ENCODE measurements at places on chromosomes 1 and 21.

- H3K27me3 ChIP-seq, result peaks cover 3% of the 10 kb centered on the region
- H3K4me1 ChIP-seq, result peaks cover 3% of the 10 kb centered on the region
- no peaks in the 10 kb centered on the region for H3K36me3 ChIP-seq
- H3K27ac ChIP-seq, result no peak overlapping the region
Observed at GRCh38 chr21:41570791-41571355, 62.9 kb upstream of the TMPRSS2 start.

DNA sequence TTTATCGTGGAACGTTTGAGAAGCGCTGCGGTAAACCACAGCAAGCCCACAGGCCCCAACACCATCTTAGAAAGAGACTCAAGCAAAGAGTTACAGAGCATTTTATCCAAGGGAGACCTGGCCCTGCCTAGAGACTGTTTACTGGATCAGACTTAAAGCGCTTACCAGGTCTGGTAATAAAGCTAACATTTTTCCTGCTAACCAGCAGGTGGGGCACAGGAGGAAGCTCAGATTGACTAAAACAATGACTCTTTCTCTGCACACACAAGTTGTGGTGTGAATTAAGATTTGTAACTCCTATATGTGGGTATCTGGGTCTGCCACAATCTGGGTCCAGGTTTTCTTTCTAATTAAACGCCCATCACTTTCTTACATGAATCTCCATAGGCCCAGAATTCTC is 136.5 kb upstream of the ETS2 start:
- H3K27ac ChIP-seq, result no peak overlapping the region
- peaks cover 5% of the 10 kb centered on the region for H3K27me3 ChIP-seq
- no peak for DNase-seq

- no peaks in the 10 kb centered on the region for H3K36me3 ChIP-seq
- no peaks in the 10 kb centered on the region for H3K4me1 ChIP-seq
- no peak overlapping the region for H3K27ac ChIP-seq
- H3K4me3 ChIP-seq, result no peak overlapping the region
Observed at GRCh38 chr1:209335178-209335577, 248.3 kb upstream of the CAMK1G start.

GRCh38 chr1:36068866-36069265 is 15.0 kb upstream of the TEKT2 start:
- H3K4me3 ChIP-seq, result no peak overlapping the region
- DNase-seq, result no peak
- no peaks in the 10 kb centered on the region for H3K27me3 ChIP-seq
- no peaks in the 10 kb centered on the region for H3K36me3 ChIP-seq

- H3K4me1 ChIP-seq, result no peaks in the 10 kb centered on the region
- no peak for DNase-seq
- peaks cover 3% of the 10 kb centered on the region for H3K27me3 ChIP-seq
- H3K4me3 ChIP-seq, result no peak overlapping the region
- H3K27ac ChIP-seq, result no peak overlapping the region
Observed at GRCh38 chr1:162660574-162660973, 28.3 kb downstream of the DDR2 start.

DNA sequence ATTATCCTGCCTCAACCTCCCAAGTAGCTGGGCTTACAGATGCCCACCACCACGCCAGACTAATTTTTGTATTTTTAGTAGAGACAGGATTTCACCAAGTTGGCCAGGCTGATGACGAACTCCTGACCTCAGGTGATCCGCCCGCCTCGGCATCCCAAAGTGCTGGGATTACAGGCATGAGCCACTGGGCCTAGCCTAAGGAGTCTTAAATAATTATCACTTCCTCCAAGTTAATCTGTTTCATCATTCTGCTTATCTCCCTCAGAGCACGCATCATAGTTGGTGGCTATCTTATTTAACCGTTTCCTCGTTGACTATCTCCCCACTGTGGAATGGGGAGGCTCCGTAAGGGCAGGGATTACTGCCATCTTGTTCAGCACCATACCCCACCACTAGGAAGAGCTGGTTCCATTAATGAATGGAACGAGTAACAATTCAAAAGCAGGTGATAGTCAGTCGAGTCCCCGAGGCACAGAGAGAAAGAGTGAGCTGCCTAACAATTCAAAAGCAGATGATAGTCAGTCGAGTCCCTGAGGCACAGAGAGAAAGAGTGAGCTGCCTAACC is 52.7 kb downstream of the GLUL start:
- no peaks in the 10 kb centered on the region for H3K4me1 ChIP-seq
- no peak overlapping the region for H3K4me3 ChIP-seq
- no peak for DNase-seq
- H3K36me3 ChIP-seq, result no peaks in the 10 kb centered on the region
- H3K27ac ChIP-seq, result no peak overlapping the region
- peaks cover 4% of the 10 kb centered on the region for H3K27me3 ChIP-seq

DNA sequence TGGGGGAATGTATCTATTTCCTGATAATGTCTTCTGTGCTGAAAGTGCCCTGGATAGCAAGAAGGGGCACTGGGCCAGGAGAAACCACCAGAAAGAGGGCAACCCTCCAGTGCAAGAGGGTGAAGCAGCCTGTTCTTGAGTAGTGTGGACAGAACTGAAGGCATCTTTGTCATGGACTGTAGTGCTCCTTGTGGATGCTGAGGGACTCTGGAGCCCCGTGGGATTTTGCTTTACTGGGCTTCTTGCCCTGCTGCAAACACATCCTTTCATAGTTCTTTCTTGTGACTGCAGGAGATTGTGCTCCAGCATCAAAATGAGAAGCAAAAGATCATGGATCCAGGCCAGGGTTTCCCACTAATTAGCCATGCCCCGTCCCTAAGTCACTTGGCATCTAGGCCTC is 300.6 kb downstream of the ZNF326 start:
- H3K27me3 ChIP-seq, result peaks cover 2% of the 10 kb centered on the region
- no peak overlapping the region for H3K27ac ChIP-seq
- no peak overlapping the region for H3K4me3 ChIP-seq
- no peaks in the 10 kb centered on the region for H3K36me3 ChIP-seq

DNA sequence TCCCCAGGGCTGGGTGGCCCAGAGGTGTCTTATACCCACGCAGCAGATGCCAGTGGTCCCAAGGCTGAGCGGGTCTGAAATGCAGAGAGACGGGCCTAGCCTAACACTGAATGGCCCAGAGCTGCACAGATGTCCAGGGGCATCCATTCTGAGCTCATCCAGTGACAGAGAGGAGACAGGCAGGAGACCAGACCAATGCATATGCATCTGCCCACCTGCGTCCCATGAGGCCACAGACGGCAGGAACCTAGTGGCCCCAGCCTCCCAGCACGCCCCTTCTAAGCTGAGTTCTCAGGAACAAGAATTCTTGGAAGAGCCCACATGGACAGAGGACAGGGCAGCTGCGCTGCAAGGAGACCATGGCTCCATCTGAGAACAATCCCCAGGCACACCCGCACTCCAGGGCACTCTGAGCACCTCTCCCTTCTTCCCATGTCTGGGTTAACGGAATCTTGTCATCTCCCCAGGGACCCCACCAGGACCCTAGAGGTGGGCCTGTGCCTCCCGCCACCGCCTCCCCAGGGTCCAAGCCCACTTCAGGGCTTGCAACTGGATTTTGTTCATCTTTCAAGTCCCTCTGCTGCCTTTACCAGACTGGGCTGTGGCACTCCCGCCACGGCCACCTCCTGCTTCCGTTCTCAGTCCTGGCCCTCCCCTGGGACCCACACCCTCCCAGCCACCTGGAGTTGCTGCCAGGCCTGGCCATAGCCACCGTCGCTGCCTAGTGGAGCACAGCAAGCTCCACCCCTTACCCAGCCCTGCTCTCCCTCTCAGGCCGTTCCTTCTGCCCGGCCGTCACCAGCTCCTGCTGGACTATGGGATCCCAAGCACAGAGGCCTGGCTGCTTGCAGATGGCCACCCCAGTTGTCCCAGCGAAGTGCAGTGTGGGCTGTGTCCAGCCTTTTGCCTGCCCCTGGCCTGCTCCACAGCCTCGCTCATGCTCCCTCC is 3.3 kb downstream of the WNT3A start:
- no peaks in the 10 kb centered on the region for H3K36me3 ChIP-seq
- H3K27ac ChIP-seq, result no peak overlapping the region
- no peak overlapping the region for H3K4me3 ChIP-seq
- H3K27me3 ChIP-seq, result peaks cover 48% of the 10 kb centered on the region
- DNase-seq, result peak; percentile 14
- peaks cover 7% of the 10 kb centered on the region for H3K4me1 ChIP-seq

DNA sequence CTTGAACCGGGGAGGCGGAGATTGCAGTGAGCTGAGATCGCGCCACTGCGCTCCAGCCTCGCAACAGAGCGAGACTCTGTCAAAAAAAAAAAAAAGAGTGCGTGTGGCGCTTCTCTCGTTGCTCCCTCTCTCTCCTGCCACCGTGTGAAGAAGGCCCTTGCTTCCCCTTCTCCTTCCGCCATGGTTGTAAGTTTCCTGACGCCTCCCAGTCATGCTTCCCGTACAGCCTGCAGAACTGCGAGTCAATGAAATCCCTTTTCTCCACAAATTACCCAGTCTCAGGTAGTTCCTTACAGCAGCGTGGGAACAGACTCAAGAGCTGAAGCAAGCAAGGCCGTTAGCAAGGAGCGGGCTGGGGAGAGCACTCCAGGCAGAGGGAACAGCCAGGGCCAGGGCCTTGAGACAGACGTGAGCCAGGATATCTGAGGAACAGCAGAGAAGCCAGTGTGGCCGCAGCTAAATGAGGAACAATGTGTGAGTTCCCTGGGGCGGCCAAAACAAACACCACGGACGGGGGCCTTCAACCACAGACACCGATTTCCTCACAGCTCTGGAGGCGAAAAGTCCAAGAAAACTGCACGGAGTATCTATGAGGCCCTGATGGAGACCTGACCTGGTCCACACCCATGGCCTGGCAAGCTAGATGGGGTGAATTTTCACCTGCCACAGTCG is 54.2 kb upstream of the ETS2 start:
- peaks cover 5% of the 10 kb centered on the region for H3K4me1 ChIP-seq
- H3K27ac ChIP-seq, result no peak overlapping the region
- H3K27me3 ChIP-seq, result peaks cover 2% of the 10 kb centered on the region

GRCh38 chr1:87983841-87984240 is 655.2 kb downstream of the LMO4 start:
- no peak for DNase-seq
- H3K36me3 ChIP-seq, result no peaks in the 10 kb centered on the region
- H3K27ac ChIP-seq, result no peak overlapping the region

- H3K4me3 ChIP-seq, result no peak overlapping the region
- peaks cover 35% of the 10 kb centered on the region for H3K27me3 ChIP-seq
- H3K27ac ChIP-seq, result no peak overlapping the region
- DNase-seq, result no peak
- no peaks in the 10 kb centered on the region for H3K36me3 ChIP-seq
Observed at GRCh38 chr1:113255720-113256347, 134.5 kb upstream of the MAGI3 start.

DNA sequence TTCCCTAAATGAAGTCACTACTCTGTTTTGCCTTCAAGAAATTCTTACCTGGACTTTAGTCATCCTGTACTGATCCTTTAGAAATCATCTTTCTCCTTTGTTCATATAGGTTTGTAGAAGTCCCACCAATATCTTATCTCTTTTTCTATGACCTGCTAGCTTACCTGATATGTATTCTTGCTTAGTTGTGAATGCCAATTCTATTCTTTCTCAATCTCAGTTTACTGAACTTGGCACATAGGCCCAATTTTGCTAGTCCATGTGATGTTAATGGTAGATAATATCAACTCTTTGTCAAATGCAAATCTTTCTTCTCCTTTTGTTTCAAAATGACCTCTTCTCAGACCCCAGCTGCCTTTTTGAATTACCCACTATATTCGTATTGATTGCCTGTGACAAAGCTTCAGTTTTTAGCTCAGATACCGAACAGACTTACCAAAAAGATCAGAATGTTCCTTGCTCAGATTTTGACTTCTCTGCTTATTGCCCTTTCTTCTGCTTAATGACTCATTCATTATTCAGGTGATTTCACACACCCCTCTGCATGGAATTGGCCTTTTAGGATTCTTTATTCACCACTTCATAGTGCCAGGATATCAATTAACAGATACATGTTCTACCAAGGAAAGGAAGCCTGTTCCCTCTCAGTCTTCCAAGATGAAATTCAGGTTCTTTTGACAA is 20.6 kb downstream of the IPO9 start:
- H3K4me3 ChIP-seq, result no peak overlapping the region
- H3K27ac ChIP-seq, result no peak overlapping the region
- peaks cover 4% of the 10 kb centered on the region for H3K4me1 ChIP-seq
- H3K27me3 ChIP-seq, result no peaks in the 10 kb centered on the region

- H3K36me3 ChIP-seq, result peaks cover 69% of the 10 kb centered on the region
- DNase-seq, result no peak
Observed at GRCh38 chr1:91683598-91683951, 182.9 kb downstream of the CDC7 start.

DNA sequence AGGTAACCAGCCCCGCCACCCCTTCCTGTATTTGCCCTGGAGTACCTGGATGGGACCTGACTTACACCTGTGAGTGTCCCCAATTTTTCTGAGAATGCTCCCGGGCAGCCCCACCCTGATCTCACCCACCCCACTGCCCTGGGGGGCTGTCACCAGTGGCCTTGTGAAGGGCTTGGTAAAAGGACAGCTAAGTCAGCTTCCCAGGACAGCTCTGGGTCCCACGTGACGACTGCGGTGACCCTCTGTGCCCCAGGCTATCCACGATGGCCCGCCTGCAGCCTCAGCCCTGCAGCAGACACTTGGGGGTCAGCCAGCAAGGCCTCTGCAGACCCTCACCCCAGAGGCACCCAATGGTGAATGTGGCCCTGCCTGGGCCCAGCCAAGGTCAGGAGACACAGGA is 5.6 kb downstream of the SRM start:
- no peaks in the 10 kb centered on the region for H3K27me3 ChIP-seq
- peaks cover 19% of the 10 kb centered on the region for H3K36me3 ChIP-seq
- H3K4me3 ChIP-seq, result no peak overlapping the region
- H3K27ac ChIP-seq, result no peak overlapping the region
- DNase-seq, result no peak

- no peaks in the 10 kb centered on the region for H3K36me3 ChIP-seq
- no peak for DNase-seq
- no peaks in the 10 kb centered on the region for H3K27me3 ChIP-seq
- no peak overlapping the region for H3K4me3 ChIP-seq
Observed at GRCh38 chr1:165855010-165855838, 27.8 kb downstream of the UCK2 start.

- peaks cover 9% of the 10 kb centered on the region for H3K4me1 ChIP-seq
- H3K27me3 ChIP-seq, result peaks cover 27% of the 10 kb centered on the region
- H3K4me3 ChIP-seq, result peak within 1 kb of the TSS; percentile 51
- peaks cover 9% of the 10 kb centered on the region for H3K36me3 ChIP-seq
- DNase-seq, result peak; percentile 74
Observed at GRCh38 chr1:39491146-39491921, at the start of gene BMP8A. BMP8A (plus strand) TSS chr1:39491636; CDS start chr1:39491992, 356 bp downstream.

GRCh38 chr1:212984522-212985291 is 31.0 kb downstream of the ANGEL2 start:
- no peak for DNase-seq
- peaks cover 2% of the 10 kb centered on the region for H3K36me3 ChIP-seq
- H3K4me3 ChIP-seq, result no peak overlapping the region
- peaks cover 27% of the 10 kb centered on the region for H3K4me1 ChIP-seq

- peaks cover 78% of the 10 kb centered on the region for H3K36me3 ChIP-seq
- peak overlapping the region; percentile 96 for H3K4me3 ChIP-seq
- H3K27me3 ChIP-seq, result peaks cover 23% of the 10 kb centered on the region
- H3K27ac ChIP-seq, result no peak overlapping the region
- H3K4me1 ChIP-seq, result peaks cover 35% of the 10 kb centered on the region
Observed at GRCh38 chr1:182388392-182389134, 3.0 kb downstream of the GLUL start.
